Foreskin keratinocyte (primary cell): ENCODE measurements at places on chromosomes 13 and 19.

DNA sequence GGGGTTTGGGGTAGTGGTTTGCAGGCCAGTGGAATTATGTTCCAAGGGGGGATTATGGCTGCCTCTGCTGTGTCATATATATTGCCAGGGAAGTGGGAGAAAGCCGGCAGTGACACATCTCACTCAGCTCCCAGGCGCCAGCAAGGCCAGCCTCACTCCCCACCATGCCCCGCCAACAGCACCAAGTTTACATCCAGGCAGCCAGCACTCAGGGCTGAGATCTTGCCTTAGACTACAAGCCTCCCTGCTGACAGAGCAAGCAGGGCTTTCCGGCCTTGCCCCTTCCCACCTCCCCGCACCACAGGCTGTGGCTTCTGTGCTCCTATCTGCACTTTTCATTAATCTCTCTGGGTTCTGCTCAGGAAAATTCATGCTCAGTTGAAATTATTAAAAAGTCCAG is 385.1 kb downstream of the MZT1 start:
- DNase-seq: no peak

DNA sequence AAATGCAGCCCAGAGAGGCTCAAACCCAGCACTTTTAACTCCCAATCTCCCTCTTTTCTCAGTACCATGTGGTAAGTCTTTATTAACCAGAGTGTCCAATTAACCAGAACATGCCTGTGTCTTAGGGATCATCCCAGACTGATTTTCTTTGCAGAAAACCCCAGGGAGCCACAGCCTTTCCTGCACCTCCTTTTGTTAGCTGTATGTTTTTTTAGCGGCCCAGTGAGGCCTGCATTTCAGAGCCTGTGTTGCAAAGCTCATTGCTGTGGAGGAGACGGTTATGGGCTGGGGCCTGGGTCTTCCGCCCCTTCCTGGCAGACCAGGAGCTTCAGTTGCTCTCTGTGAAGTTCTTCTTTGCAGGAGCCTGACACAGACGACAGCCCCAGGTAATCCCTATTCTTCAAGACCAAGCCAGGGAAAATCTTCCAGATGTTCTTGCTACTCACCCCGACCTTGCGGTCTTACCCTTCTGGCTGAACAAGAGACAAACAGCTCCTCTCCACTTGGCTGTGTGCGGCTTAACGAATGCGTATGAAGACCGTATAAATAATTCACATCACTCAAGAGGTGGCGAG is 70.7 kb upstream of the TSHZ3 start:
- no peak for DNase-seq

DNA sequence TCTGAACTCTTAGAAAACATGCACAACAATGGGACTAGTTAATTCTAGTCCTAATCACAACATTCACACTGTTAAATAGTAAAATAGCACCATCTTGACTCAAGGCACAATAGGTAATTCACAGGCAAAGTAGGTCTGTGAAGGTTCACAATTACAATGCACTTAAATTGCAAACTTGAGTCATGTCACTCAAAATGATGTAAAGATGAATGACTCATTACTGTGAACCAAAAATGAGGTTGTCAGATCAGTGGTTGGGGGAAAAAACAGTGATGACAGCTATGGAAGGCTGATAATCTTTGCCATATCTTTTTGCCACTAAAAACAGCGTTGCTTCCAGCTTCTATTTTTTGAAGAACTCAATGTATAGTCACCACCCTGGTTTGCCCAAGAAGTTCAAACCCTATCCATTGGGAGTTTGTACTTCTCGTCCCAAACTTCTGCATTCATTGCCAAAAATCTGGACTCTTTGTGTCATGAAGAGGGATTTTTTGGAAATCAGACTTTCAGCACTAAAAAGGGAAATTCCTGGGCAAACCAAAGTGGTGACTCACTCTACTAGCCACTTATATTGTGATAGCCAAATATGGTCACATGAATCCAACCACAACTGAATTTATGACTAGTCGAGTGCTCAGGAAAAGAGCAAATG is 200.9 kb upstream of the TMTC4 start:
- peak; percentile 86 for DNase-seq

- DNase-seq: no peak
These were observed 16.3 kb downstream of the GPR183 start for GRCh38 chr13:99290894-99291293.

DNA sequence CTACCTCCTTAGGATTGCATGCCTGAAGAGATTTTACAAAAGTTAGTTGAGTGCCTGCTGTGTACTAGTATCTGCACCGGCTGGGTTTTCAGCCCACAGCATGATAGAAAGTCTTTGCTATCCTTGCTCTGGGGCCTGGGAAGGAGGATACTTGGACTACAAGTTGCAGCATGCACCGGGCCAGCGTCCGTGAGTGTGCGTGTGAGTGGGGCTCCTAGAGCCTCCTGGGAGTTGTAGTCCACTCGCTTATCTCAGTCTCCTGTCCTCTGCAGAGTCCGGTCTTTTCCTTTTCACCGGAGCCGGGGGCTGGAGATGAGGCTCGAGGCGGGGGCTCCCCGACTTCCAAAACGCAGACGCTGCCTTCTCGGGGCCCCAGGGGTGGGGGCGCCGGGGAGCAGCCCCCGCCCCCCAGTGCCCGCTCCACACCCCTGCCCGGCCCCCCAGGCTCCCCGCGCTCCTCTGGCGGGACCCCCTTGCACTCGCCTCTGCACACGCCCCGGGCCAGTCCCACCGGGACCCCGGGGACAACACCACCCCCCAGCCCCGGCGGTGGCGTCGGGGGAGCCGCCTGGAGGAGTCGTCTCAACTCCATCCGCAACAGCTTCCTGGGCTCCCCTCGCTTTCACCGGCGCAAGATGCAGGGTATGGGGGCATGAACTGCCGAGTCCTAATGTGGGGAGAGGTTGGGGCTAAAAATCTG is 20.6 kb downstream of the BRSK1 start:
- DNase-seq: no peak

GRCh38 chr13:39784347-39784746 is 128.9 kb downstream of the COG6 start:
- DNase-seq: no peak

- no peak for DNase-seq
These were observed 14.2 kb downstream of the TUBGCP3 start for GRCh38 chr13:112573710-112574109.

GRCh38 chr13:109593230-109593629 is 193.2 kb downstream of the IRS2 start:
- DNase-seq: no peak

DNA sequence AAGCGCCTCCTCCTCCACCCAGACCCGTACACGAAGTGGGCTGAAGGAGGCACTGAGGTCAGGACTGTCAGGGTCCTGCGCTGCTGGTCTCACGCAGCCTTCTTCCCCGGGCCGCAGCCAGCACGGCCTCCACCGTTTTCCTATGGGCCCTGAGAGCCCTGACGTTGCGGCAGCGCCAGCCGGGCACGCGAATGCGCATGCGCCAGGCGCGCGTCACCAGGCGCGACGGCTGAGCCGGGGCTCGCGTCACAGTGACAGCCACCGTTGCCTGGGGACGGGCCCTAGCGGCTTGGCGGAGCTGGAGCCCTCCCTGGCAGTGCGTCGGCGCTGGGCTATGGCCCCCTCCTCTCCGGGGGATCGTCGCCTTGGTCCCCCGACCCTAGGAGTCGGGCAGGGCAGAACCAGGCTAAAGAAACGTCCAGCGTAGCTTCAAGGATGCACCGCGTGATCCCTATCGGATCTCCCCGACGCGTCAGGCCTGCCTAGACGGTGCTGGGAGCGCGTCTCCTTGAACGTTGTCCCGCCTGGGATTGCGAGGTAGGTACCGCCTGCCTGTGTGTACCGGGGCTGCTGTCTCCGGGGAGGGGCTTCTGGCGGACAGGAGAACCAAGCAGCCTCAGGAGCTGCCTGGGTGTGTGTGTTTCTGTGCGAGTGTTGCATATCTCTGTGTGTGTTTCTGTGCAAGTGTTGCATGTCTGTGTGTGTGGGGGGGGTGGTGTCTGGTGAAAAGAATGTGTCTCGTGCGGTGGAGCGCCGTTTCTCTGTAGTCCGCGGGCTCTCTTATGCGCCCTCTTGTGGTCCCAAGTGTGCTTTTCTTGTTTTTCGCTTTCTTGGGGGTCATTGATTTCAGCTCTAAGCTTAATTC is 43.2 kb downstream of the ZNF571 start:
- DNase-seq: peak; percentile 49

GRCh38 chr19:29006057-29006735 is 206.8 kb downstream of the UQCRFS1 start:
- no peak for DNase-seq

- no peak for DNase-seq
These were observed 14.2 kb downstream of the ZAR1L start for GRCh38 chr13:32300920-32301319.

DNA sequence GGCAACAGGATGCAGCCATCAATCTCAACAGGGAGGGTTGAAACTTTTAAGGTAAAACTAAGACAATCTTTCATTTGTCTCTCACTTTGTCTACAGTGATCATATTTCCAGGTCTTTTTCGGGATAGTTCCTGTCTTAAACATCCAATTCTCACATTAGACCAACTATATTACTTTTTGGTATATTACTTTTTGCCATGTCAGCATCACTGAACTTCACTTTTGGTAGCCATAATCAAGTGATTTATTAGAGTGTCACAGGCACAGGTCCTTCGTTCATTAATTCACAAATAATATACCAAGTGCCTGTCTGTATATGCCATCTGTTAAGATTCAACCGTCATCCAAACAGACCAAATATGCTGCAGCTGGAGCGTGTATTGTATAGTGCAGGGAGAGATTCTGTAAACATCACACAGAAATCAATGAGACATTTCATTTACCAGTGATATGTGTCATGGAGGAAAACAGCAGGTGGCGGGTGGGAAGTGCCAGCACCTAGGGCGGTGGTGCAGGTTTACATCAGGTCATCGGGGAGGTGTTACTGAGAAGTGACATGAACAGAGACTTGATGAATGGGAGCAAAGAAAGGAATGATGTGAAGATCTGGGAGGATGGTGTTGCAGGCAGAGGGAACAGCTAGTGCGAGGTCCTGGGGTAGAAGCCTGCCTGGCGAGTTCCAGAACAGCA is 24.9 kb downstream of the ARHGEF7 start:
- DNase-seq: no peak

DNA sequence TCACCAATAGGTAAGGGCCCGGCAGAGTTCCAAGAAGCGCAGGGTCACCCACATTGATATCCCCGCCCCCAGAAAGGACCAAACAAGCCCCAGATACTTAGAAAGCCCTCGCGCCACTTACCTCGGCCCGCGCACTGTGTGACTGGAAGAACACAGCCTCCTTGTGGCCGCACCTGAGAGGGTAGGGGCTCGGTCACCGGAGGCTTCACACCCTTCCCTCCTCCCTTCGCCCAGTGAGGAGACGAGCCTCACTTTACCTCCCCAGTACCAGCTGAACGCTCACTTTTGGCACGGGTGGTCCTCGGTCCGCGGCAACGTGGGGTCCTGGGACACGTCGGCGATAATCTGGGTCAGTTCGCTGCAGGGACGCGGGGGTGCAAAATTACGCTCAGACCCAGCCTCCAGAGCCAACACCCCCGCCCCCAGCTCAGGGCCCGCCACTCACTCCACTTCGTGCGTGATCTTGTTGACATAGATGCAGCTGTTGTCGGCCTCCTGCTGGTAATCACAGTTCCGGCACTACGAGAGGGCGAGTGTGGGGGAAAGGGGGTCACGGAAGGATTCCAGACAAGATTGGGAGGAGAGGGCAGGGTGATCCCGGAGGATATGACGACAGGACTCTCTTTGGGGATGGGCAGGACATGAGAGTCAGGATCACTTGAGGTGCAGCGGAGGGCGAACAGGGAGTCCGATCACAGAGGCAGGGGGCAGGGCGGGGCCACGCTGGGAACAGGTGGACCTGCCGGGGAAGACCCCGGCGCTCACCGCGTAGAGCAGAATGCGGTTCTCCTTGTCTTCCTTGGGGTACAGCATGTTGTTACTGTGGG is 568 bp downstream of the POLR2I start:
- peak; percentile 40 for DNase-seq

DNA sequence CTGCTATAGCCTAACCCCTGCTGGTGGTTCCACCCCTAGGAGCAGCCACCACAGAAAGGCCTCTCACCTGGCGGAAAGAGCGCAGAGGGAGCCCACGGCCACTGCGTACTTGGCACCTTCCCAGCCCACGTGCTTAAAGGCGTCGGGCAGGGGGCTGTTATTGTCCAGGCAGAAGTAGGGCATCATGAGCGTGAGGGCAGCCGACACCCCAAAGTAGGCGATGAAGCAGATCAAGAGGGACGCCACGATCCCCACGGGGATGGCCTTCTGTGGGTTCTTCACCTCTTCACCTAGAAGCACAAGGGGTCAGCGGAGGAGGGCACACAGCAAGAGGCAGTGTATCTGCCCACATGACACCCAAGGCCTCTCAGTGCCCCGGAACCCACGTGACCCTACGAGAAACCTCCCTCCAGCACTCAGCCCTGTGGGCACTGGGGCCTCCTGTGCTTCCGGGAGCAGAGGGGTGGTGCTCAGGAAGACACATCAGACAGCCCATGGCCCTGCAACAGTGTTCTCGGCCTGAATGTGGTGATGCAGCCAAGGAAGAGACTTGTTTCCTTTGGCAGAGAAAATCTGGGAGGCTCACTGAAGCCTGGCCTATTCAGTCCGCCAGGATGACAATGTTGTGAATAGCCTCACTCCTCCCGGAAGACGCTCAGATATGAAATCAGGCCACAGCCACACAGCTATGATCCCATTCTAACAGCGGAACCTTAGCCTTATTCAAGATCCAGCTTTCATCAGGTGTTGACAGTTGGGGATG is 72.1 kb downstream of the SLC7A1 start:
- DNase-seq: no peak

DNA sequence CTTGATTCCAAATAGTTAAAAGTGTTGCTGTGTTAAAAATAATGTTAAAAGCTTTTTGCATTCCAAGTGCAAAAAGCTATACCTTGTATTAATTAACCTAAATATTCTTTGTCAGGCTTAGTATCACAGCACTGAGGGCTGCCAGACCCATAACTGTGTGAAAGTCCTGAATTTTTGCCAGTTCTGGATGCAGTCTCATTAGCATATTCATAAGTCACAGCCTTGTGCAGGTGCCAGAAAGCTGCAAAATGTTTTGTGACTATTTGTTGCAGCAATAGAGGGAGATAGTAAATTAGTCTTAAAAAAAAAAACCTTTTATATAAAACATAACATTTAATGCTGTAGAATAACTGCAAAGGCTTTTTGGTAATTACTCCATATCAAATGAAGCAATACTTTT is 56.6 kb downstream of the SLITRK1 start:
- no peak for DNase-seq

DNA sequence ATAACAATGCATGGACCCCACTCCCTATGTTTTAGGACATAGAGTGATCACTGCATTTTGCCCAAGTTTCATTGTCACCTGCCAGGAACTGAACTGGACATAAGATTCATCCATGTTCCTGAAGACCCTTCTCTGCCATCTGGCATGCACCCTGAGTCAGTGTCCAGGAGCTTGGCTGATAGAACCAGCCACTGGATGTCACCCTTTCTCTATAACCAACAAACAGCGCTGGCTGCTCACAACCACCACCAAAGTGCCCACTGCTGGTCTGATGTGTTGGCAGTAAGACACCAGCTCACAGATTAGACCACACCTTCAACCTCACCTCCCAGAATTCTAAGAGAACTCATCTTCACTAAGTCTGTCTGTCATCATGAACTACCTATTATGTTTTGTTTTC is 333.4 kb downstream of the ITGBL1 start:
- DNase-seq: no peak
